ENCODE measurements at places on chromosomes 11 and 22.

DNA sequence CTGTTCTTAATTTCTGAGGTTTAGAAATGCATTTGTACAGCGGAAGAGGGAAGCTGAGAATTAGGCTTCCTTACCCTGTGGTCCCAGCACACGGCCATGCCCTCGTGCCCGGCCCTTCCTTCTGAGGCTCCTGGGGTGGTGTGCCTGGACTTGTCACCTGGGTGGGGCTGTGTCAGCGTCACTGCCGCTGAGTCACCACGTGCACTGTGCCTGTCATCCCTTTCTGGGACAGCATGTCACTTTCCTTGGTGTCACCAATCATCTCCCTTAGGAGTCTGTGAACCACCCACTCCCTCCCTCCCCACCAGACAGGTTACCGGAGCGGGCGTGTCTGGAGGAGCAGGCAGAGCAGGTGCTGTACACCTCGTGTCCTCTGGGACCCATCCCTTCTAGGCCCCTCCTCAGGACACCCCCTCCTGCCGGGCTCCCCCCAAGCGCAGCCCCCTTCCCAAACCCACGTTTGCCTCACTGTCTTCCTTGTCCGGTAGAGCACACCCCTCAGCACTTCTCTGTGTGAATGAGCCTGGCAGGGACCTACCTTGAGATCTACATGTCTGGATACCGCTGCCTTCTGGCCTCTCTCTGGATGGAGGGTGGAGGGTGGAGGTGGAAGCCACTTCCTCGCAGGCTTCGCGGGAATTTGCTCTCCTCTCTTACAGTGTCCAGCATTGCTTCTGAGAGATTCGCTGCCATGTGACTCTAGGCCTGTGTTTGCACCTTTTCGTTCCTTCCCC, 367.6 kb downstream of the TBC1D22A start:
- no peak for DNase-seq

- no peak for DNase-seq
These were observed 22.9 kb upstream of the ASPHD2 start for GRCh38 chr22:26406118-26406517.

- no peak for DNase-seq
These were observed 10.3 kb upstream of the BDNF start for GRCh38 chr11:27710536-27710935.

GRCh38 chr22:30132290-30132996, 52.2 kb downstream of the HORMAD2 start:
- no peak for DNase-seq

GRCh38 chr11:1917523-1918435, 1.7 kb upstream of the TNNT3 start:
- DNase-seq: no peak

- DNase-seq: no peak
These were observed 78.5 kb downstream of the NAT10 start for GRCh38 chr11:34183848-34184391.

DNA sequence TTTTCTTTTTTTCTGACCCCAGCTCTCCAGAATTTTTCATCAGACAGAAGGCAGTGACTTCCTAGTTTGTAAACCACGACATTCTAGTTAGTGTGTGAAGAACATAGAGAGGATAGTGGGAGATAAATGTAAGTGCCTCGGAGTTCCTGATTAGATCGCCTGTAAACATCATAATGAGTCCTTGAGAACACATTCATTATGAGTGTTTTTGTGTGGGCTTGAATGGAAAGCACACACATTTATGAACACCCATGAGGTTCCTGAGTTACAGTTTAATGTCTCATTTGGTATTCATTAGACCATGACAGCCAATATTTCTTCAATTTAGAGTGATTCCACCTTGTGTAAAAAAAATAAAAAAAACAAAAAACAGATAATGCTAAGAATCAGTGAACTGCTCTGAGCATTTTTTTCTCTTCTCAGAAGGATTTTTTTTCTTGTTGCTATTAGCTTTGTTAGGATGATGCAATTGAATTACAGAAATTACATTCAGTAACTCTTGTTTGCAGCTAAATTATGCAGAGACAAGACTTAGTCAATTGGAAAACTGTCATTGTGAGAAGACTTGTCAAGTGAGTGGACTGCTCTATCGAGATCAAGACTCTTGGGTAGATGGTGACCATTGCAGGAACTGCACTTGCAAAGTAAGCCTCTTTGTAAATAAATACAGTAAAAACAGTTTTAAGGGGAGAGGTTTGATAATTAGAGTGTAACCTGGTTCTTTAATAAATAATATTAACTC, 257.6 kb downstream of the NELL1 start:
- no peak for DNase-seq

DNA sequence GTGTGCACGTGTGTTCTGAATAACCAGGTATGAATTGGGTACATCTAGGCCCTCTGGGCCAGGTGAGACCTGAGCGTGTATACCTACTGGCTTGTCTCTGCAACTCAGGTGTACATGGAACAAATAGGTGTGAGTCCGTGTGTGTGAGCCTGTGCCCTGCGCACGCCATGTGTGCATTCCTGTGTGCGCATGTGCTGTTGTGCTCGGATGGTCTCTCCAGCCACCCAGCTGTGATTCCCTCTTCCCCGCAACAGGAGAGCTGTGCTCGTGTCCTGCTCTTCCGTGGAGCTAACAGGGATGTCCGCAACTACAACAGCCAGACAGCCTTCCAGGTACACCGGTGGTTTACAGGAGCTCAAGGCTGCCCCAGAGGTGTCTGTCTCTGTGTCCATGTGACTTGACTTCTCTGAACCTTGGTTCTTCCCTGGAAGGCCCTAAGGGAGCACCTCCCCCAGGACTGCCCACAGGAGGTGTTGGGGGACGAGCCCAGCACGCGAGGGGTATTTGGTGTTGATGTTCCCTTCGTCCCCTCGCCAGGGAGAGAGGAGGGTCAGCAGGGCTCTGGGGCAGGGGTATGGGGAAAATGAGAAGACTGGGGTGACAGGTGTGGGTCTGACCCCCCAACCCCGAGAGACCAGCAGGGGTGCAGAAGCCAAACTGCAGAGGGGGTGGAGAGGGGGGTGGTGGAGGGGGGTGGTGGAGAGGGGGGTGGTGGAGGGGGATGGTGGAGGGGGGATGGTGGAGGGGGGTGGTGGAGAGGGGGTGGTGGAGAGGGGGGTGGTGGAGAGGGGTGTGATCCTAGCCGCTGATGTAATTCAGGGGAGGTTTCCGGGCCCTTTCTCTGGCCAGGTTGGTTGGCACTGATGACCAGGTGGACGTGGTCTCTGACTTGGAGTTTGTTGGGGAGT, 10.7 kb downstream of the SHANK3 start:
- DNase-seq: no peak

- DNase-seq: no peak
These were observed 1.9 kb upstream of the OR51A2 start for GRCh38 chr11:4957396-4957795.

GRCh38 chr22:27752771-27753170, 48.8 kb downstream of the MN1 start:
- peak; percentile 69 for DNase-seq
